ENCODE measurements at places on chromosomes 1 and 21. TPM values are rescaled to one million over a fixed set of nuclear protein-coding genes. Genes with fewer than 3 reads are reported as not detected.

DNA sequence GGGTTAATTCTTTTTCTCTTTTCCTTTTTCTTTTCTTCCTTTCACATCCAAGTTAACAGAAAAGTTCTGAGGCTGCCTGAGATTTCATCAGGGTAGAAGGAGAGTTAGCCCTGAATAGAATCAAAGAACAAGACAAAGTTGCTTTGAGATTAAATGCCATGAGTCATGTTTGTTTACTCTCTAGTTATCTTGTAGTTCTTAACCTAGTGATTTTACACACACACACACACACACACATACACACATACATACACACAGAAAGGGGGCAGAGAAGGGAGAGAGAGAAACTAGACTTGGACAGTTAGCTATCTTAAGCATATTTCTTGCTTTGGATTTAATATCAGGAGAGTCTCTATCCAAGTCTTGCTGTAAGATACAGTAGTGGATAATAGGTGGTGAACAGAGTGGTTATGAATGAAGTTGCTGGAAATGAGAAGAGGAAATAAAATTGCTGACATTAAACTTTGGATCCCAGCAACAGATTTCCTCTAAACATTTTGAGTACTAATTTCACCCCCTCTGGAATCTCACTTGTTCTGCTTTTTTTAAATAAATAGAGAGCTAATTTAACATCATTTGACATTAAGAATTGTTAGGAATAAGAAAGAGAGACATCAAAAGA is 19.9 kb downstream of the PLA2G4A start:
- DNase-seq: no peak

DNA sequence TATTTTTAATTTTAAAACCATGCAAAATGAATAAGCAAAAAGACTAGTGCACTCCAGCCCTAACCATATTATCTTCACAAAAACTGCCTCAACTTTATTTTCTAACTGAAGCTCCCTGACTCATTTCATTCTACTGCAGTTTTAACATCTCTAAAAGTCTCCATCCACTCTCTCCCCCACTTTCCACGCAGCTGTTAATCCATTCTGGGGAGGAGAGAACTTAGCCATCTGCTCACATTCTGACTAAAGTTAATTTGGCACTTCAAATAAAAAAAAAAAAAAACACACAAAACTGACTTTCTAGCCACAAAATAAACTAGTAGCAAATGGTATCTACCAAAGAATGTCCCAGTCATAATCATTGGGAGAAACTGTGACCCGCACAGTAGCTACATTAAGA is 5.4 kb upstream of the MYBPHL start:
- no peak for DNase-seq

DNA sequence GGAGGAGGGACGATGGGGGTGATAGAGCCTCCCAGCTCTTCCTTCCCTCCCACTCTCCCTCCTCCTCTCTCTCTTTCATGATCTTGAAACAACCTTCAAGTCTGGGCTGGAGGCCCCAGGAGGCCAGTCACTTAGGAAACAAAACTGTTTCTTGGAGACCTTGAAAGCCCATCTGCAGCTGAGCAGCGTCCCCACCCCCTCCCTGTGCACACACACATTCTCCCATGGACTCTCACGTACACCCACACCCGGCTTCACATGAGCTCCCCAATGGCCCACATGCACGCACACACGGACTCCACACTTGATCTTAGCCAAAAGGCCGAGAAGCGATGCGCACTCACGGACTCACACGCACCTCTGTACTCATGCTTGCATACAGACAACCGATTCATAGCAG is 3.2 kb upstream of the ATP1A2 start:
- DNase-seq: no peak

GRCh38 chr1:151287341-151287699 is 5.2 kb downstream of the ZNF687 start:
- DNase-seq: no peak

GRCh38 chr1:207463021-207463420 is 8.9 kb downstream of the CR2 start:
- no peak for DNase-seq

GRCh38 chr1:4510276-4510691 is 144.1 kb upstream of the AJAP1 start:
- no peak for DNase-seq

DNA sequence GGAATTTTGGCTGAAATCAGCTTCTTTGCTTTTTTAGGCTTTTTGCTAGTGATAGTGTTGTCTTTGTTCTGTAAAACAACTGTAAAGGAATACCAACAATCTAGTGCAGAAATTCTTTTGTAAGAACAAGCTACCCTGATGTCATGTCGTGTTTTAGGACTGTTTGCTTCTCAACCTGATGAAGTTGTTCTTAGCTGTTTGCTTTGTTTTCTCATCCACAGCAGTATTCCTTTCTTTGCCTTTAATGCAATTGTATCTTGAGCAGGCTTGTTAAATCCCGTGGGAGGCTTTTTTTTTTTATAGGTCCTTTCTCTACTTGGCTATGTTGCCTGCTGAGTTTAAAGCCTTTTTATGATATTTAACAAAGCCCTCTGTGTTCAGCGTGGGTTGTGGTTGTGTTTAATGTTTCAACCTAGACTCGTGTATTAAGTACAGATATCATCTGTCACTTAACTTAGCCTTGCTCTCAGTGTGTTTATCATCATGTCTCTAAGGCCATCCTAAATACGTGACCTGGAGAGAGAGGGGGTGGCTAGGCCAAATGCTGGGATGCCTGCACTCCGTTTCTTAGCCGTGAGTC is 31.6 kb downstream of the ADARB1 start:
- DNase-seq: no peak

DNA sequence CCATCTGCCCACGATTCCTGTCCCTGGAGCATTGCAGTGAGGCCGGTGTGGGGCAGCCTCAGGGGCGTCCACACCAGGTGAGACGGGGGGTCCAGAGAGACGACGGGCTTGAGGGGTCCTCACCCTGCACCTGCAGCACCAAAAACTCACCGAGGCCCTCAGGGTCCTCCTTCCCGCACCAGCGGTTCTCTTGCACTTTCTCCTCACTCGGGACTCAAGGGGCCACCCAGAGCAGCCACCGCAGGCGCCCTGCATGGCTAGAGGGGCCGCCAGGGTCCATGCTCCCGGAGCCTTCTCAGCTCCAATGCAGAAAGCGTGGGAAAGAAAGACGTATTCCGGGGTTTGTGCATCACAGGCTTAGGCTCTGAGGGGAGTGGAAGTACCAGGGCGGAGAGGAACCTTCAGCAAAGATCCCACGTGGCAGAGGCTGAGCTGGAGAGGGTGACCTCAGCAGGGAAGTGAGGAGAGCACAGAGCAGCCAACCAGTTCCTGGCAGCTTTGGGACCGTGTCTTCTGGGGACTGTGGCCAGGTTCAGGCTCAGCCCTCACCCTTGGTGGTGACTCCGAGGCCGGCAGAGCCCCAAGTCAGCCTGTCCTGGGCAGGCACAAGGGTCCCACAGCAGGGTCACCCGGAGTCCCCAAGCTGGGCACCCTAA is 19.5 kb upstream of the COL6A2 start:
- DNase-seq: no peak

DNA sequence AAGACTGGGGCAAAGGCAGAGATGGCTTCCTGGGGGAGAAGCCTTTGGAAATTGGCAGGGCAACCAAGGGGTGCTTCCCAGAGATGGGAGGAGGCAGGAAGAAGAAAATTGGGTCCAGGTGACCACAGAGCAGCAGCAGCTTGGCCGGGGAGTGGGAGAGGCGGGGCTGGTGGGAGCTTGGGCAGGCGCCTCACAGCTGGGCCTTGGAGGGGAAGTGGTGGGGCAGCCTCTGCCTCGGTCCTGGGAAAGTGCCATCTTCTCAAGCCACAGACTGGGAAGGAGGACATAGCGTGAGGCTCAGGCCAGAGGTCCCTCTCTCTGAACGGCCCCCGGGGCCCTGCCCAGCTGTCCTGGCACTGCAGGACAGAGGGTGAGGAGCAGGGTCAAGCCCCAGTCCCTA is 24.0 kb upstream of the WASF2 start:
- DNase-seq: no peak

DNA sequence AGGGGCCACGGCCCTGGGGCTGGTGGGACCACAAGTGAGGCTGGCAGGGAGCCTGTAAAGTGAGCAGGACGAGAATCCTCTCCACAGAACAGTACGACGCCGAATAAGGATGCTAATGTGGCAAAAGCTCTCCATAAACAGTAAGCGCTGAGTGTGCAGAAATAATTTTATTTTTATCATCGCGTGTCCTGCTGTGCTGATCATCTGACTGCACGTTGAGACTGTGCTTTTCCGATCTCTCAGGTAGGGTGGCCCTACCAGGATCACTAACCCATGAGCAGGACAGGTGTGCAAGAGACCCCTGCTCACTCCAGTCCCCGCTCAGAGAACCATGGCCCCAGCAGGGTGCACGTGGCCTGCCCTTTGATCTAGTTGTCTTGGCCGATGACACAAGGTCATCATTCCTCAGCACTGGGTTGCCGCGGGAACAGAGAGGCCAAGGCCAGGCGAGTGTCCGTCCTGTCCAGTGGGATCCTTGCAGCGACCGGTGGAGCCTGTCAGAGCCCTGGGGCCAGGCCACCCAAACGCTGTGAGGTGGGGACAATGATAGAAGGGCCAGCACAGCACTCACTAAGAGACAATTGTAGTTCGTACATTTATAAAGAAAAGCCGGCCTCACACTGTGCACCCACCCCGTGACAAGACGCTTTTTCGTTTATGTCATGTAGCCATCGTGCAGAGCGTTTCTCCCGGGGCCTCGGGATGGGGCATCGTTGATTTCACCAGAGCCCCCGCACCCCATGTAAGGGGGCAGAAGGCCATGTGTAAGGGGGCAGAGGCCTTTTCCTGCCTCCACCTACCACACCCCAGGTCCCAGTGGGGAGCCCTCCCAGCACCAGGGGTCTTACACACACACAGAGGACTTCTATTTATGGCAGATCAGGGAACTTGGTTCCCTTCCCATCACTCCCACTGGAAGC is 52.7 kb upstream of the ADARB1 start:
- DNase-seq: no peak

GRCh38 chr1:219138747-219139146 is 34.9 kb upstream of the LYPLAL1 start:
- DNase-seq: no peak

SYCP1 gene
- total RNA-seq: not detected

S100A3 gene
- 1.5 TPM for total RNA-seq

CPT2 gene
- 32.2 TPM for total RNA-seq

FAM177B gene
- total RNA-seq: not detected

OR6N1 gene
- not detected for total RNA-seq
